HCEC 1CT (cell line): ENCODE measurements at places on chromosomes 5 and 9.

DNA sequence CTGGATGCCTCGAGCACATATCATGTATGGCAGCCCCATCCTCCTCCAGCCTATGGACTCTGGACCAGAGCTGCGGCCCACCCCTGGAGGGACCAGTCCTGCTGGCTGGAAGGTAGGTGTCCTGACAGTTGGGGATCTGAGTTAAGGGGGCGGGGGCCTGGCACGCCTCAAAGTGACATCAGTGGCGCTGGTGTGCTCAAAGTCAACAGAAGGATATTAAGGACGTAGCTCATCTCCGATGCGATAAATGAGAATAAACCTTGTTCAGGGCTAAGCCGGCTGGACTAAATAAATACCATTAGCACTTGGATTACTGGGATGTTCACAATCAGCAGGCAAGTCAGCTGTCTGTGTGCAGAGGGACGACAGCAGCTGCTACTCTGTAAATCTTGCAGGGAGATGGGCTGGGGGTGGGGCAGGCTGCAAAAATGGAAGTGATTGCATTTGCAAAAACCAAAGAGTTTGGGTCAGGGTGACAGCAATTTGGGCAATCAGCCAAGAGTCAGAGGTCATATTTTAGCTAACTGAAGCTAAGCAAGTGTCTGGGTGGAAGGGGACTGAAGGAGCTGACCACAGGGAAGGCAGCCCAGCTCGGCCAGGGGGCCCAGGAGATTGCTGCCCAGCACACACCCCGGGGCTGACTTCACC is 80.0 kb upstream of the LRRTM2 start:
- DNase-seq: no peak

GRCh38 chr9:76744336-76744735 is 19.9 kb upstream of the PCA3 start:
- DNase-seq: no peak

DNA sequence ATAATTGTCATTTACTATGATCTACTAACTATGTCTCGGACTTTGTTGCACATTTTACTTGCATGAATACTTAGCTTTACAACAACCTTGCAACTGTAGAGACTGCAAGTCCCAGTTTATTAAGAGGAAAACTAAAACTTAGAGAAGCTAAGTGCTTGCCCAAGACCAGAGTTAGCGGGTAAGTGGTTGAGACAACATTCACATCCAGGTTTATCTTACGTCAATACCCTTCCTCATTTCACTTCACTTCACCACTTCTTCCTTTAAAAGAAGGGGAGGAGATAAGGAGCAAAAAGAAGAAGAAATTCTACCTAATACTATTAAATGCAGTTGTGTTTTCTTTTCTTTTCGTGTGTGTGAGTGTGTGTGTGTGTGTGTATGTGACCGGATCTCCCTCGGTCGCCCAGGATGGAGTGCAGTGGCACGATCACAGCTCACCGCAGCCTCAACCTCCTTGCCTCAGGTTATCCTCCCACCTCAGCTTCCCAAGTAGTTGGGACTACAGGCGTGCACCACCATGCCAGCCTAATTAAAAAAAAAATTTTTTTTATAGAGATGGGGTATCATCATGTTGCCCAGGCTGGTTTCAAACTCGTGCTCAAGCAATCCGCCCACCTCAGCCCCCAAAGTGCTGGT is 37.4 kb downstream of the MEGF9 start:
- no peak for DNase-seq

- no peak for DNase-seq
These were observed 6.0 kb downstream of the NRARP start for GRCh38 chr9:137295849-137296669.

DNA sequence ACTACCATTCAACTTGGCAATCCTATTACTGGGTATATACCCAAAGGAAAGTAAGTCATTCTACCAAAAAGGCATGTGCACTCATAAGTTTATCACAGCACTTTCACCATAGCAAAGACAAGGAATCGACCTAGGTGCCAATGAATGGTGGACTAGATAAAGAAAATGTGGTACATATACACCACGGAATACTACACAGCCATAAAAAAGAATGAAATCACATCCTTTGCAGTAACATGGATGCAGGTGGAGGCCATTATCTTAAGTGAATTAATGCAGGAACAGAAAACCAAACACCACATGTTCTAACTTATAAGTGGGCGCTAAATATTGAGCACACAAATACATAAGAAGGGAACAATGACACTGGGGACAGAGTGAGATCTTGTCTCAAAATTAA is 65.8 kb upstream of the SUB1 start:
- no peak for DNase-seq
